ENCODE measurements at places on chromosomes 5 and 9.

DNA sequence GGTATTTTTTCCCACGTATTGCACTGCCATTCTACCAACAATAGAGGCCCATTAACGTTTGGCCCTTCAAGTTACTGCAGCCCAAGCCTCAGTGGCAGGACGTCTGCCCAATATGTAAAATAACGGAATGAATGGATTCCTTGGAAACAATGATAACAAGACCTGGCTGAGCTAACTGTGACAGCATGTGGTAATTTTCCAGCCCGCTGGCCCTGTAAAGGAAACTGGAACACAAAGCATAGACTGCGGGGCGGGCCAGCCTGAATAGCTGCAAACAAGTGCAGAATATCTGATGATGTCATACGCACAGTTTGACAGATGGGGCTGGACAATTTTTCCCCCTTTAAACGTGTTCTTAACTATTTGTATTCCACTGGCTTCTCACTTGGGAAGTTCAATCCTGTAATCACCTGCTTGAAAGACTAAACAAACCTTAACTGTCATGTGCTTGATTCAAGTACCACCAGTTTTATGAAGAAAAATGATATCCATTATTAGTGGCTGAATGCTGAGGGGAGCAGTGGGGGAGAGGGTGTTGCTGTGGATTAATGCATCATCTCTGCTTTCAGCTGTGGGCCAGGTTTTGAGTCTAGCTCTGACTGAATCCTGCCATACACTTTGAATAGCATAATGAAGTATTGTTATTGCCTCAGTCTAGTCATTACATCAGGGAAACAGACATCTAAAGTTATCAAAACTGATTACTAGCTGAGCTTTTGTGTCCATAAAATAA lies 323.9 kb downstream of the TMEM161B start:
- DNase-seq: no peak

DNA sequence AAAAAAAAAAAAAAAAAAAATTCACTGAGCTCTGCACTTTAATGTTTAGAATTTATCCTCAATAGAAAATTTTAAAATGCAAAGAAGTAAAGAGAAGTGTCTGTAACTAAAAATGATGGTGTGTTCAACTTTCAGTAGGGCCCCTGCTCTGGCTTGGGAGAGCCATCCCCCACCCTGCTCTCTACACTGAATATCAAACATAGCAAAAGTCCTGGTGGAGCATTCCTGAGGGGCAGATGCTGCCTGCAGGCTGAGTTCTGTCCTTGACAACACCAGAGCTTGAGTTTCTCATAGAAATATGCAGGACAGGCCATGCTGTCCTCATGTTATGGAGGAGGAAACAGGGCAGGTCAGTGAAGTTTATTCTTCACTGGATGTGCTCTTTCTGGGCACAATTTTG lies 7.1 kb upstream of the SEMA4D start:
- no peak for DNase-seq

- DNase-seq: no peak
Observed at GRCh38 chr9:87653941-87654340, 72.0 kb upstream of the CTSL start.

GRCh38 chr5:11143456-11144267 lies 382.6 kb upstream of the DAP start:
- peak; percentile 31 for DNase-seq

- peak; percentile 62 for DNase-seq
Observed at GRCh38 chr5:23507278-23507685, at the start of gene PRDM9. PRDM9 (plus strand) TSS chr5:23507609; CDS start chr5:23509034, 1,425 bp downstream.

- DNase-seq: no peak
Observed at GRCh38 chr9:109017061-109017460, 3.8 kb upstream of the CTNNAL1 start.

DNA sequence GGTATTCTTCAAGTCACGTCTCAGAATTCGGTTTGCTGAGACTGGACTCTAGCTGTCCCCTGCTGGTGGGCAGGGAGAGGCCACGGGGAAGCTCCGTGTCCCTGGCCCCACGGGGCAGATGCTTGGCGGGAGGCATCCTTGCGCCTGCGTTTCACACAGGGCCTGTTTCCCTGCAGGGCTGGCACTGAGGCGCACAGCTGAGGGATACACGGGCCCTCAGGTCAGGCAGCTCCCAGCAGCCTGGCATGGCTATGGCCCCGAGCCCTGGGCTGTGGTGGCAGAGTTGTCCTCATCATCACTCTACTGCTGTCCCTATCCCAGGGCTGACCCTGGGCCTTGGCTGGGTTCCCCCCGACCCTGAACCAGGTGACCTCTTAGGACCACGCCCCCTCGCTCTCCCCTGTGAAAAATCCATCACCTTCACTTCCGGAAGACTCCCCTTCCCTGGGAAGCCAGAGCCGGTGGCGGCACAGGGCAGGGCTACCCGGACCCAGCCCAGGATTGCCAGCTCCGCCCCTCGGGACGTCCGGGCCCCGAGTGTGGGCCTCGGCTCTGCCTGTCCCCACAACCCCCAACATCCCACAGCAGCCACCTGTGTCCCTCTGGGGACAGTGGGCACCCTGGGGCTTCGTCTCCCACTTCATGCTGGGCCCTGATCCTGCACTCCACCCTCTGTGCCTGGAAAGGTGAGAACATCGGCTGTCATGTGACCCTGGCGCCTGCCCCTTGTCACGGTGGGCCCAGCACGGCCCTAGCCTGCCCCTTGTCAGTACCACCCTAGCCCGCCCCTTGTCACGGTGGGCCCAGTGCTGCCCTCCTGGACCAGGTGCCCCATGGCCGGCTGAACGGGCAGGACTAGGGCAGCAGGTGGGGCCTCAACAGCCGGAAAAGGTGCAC lies 5.0 kb downstream of the DPP7 start:
- DNase-seq: no peak

DNA sequence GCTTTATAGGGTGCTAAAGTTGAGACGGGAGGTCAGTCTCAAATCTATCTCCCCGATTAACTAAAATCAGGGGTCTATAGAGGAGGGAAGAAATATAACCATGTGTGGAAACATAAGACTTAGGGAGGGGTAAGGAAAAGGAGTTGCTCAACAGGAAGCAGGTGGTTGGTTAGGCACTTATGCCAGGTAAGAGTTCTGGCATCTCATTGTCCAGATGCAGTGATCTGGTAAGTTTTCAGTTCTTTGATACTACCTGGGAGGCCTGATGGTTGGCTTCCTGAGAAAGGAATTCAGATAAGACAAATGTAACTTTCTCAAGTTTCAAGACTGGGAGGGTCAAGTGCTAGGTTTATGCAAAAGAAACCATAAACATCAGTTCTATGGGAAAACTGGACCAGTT lies 47.7 kb downstream of the CERT1 start:
- DNase-seq: no peak

- no peak for DNase-seq
Observed at GRCh38 chr9:137256856-137257255, 1.7 kb downstream of the NELFB start.

GRCh38 chr5:159393854-159394274 lies 63.6 kb upstream of the IL12B start:
- no peak for DNase-seq

GRCh38 chr9:19124430-19124793 lies 2.9 kb downstream of the PLIN2 start:
- DNase-seq: no peak

- DNase-seq: peak; percentile 36
Observed at GRCh38 chr9:85114799-85115198, 445.3 kb downstream of the NTRK2 start.

DNA sequence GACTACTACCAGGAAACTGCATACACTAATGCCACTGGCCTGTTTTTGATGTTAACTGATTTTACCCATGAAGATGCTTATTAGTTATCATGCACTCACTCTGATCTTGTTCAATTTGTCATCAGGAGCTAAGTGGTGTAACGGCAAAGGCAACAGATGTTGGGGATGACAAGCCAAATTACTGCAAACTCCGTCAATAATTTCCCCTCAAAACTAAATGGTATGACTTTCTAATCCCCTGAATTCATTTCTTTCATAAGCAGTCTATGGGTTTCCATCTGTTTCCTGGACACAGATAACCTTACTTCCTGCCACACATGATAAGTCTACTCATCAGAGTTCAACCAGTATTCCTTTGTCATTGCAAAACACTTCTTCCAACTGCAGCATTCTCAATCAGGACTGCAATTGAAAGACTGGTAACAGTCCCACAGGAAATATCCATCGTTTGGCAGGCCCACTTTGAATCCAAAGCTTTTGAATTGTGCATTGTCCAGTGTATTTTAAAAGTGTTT lies 96.2 kb upstream of the SMC2 start:
- no peak for DNase-seq

GRCh38 chr9:18665947-18666346 lies 192.0 kb downstream of the ADAMTSL1 start:
- DNase-seq: no peak

GRCh38 chr5:119070578-119070827 lies 384 bp upstream of the DMXL1 start:
- no peak for DNase-seq

- DNase-seq: no peak
Observed at GRCh38 chr9:16429671-16430070, 440.8 kb downstream of the BNC2 start.

GRCh38 chr5:65825408-65826328 lies 100.7 kb upstream of the ERBIN start:
- DNase-seq: no peak

GRCh38 chr5:124561451-124561850 lies 185.0 kb downstream of the ZNF608 start:
- DNase-seq: peak; percentile 28

- peak; percentile 94 for DNase-seq
Observed at GRCh38 chr9:15697446-15697851, 144.6 kb downstream of the CCDC171 start.

- no peak for DNase-seq
Observed at GRCh38 chr5:55540525-55540924, 5.8 kb upstream of the PLPP1 start.

GRCh38 chr5:3512361-3513095 lies 83.1 kb upstream of the IRX1 start:
- no peak for DNase-seq

DNA sequence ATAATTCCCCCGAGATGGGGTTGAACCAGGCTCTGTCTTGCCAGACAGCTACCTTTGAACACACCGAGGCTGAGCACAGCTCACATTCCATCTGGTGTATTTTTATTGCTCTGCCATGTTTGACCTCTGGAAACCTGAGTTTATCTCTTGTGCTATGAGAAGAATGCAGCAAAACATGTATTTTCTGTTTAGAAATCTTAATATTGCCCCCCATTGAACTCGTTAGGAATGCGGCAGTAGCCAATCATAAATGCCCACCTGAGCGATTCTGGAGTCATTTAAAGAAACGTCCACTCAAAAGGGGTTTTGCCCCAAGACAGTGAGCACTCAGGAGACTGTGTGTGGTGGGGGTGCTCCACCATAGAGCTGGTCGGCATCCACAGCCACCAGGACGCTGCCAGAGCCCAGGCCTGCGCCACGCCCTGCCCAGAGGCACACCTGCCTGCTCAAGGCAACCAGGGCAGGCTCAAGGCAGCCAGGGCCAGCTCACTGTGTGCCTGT lies 26.9 kb downstream of the FGD3 start:
- no peak for DNase-seq

GRCh38 chr5:93395010-93395409 lies 186.0 kb downstream of the NR2F1-AS1 start:
- no peak for DNase-seq

DNA sequence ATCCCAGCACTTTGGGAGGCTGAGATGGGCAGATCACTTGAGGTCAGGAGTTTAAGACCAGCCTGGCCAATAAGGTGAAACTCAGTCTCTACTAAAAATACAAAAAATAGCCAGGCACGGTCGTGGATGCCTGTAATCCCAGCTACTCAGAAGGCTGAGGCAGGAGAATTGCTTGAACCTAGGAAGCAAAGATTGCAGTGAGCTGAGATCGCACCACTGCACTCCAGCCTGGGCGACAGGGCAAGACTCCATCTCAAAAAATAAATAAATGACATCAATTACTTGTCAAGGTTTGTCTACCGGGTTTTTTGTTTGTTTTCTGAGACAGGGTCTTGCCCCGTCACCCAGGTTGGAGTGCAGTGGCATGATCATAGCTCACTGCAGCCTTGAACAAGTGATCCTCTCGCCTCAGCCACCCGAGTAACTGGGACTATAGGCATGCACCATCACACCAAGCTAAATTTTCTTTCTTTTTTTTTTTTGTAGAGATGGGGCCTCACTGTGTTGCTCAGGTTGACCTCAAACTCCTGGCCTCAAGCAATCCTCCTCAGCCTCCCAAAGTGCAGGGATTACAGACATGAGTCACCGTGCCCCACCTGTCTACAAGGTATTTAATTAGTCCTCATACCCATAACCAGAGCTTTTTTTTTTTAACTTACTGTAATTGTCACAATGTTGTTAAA lies 64.9 kb downstream of the SUSD1 start:
- no peak for DNase-seq

Measured in fibroblast of skin of right biceps (primary cell).